ENCODE measurements at places on chromosomes 7 and 10.

- DNase-seq = no peak
Observed at GRCh38 chr10:14173391-14173705, 157.4 kb downstream of the FRMD4A start.

DNA sequence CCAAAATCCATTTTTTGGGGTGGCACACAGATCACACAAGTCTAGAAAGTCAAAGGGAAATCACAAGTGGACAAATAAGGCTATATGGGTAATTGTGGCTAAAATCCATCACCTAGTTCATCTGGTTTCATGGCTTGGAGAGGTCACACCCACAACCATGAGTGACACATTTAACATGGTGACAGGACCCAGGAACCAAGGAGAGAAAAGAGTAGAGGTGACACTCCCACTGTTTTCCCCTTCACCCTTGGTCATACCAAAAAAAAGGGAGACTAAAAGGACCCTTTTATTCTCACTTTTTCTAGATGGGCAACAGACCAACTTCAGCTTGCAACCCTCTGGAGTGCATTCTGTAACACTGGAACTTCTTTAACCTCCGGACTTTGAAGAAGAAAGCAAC, 46.2 kb upstream of the ZNF107 start:
- no peak for DNase-seq

DNA sequence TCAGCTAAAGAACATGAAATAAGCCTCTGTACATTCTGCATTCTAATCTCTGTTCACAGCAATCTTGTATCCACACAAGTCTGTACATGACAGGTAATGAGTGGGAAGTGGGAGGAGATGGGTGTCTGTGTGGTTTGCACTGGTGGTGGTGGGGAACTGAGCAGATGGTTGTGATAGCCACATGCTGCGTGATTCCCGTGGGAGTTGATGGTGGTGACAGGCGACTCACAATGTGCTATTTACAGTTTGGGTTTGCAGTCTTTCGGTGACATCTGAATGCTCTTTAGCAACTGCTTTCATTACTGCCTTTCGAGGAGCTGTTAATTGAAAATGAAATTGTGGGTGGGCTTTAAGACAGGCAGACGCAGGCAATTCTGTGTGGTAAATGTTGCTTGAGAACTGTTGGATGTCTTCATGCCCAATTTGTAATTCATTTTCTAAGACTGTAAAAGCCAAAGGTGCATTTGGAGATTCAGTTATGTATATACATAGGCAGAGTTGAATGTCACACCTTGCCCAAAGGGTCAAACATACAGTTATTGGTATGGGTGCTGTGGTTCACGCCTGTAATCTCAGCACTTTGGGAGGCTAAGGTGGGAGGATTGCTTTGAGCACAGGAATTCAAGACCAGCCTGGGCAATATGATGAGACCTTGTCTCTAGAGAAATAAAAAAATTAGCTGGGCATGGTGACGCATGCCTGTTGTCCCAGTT, 308.2 kb downstream of the AUTS2 start:
- DNase-seq = no peak

DNA sequence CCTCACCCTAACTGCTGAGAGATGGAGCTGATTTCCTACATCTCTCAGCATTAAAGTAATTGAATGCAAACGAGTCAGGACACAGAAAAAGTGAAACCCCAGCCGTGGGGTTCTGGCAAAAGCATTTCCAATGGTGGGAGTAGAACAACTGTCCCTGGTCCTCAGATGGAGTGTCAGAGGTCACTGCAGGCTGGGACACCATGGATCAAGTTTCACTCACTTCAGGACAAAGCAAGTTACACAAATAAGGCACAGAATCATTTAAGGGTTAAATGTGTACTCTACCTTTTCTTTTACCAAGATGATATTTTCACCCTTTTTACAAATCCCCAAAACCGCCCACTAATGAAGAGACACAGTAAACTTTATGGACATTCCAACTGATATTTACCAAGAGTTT, 607.8 kb downstream of the PARD3 start:
- no peak for DNase-seq

DNA sequence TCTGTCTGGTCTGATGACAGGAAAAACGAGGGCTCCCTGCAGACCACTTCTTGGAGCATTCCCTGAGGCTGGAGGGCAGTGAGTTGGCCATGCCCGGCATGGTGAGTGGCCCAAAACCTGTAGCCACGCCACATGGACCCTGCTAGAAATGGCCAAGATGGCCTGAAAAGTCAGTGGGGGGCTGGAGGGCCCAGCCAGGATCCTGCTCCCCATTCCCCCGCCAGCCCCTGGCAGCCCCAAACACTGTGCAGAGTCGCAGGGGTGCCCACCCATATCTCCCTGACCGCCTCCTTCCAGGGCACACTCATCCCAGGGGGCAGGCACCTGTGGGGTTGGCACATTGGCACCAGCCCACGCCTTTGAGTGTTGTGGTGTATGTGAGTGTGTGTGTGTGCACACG, 18.7 kb upstream of the PPP2R2D start:
- DNase-seq = no peak

DNA sequence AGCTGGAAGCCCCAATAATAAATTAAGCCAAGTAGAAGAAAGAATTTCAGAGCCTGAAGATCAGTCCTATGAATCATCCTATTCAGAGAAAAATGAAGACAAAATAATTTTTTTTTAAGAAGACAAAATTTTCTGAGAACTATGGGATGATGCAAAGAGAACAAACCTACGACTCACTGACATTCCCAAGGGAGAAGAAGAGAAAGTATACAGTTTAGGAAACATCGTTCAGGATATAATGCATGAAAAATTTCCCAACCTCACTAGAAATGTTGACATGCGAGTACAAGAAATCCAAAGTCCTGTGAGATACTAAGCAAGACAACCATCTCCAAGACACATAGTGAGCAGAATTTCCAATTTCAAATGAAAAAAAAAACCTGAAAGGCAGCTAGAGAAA, 150.5 kb downstream of the THSD7A start:
- DNase-seq = no peak
